ENCODE measurements at places on chromosomes 4 and X.

- no peak for DNase-seq
Observed at GRCh38 chrX:47976254-47977151, 27.3 kb downstream of the ZNF182 start.

DNA sequence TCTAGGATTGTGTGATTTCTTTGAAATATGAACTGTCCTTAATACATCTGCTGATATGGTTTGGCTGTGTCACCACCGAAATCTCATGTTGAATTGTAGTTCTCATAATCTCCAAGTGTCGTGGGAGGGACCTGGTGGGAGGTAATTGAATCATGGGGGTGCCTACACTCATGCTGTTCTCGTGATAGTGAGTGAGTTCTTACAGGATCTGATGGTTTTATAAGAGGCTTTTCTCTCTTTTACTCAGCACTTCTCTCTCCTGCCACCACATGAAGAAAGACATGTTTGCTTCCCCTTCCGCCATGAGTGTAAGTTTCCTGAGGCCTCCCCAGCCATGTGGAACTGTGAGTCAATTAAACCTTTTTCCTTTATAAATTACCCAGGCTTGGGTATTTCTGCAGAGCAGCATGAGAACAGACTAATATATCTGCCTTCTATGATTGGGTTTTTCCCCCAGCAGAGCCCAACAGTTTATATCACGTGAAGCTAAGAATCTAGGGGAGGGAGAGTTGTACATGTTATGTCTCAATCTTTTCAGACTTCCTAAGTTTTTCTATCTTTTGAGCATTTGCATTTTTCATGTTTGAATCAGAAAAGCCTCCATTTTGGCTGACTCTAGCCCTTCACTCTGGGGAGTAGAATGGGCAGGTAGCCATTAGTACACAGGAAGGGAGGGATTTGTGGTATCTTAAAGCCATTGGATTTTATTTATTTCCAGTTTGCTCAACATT is 58.9 kb downstream of the PLAC1 start:
- no peak for DNase-seq

- no peak for DNase-seq
Observed at GRCh38 chr4:84967243-84967690, 777 bp upstream of the WDFY3 start.

DNA sequence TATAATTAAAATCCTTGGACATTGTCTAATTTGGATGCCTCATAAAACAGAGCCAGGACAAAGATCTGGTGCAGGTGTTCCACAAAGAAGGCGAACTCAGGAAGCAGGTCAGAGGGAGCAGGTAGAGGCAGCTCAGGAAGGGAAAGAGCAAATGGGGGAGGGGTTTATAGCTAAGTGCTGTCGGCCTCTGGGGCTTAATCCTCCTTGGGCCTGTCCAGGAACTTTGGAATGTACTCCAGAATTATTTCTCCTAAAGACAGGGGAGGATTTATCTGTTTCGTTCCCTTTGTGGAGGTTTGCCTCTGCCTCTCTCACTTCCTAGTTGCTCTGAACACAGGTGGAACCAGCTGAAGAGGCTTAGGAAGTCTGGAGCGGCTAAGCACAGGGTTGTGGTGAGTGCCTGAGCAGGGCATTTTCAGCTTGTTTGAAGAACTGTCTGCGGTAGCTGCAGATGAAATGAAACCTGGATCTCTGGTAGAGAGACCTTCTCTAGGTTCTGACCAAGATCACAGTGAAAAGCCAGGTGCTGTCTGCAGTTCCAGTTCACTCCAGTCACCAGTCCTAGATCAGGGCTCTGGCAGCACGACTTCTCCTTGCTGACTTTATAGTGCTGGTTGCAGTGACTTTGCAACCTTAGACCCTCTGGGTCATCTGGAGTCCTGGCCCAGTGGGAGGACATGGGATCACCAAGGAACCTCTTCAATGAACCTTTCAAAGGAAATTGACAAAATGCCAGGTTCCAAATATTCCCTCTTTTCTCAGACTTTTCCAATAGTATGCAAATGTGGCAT is 519.2 kb downstream of the PCDH10 start:
- no peak for DNase-seq

DNA sequence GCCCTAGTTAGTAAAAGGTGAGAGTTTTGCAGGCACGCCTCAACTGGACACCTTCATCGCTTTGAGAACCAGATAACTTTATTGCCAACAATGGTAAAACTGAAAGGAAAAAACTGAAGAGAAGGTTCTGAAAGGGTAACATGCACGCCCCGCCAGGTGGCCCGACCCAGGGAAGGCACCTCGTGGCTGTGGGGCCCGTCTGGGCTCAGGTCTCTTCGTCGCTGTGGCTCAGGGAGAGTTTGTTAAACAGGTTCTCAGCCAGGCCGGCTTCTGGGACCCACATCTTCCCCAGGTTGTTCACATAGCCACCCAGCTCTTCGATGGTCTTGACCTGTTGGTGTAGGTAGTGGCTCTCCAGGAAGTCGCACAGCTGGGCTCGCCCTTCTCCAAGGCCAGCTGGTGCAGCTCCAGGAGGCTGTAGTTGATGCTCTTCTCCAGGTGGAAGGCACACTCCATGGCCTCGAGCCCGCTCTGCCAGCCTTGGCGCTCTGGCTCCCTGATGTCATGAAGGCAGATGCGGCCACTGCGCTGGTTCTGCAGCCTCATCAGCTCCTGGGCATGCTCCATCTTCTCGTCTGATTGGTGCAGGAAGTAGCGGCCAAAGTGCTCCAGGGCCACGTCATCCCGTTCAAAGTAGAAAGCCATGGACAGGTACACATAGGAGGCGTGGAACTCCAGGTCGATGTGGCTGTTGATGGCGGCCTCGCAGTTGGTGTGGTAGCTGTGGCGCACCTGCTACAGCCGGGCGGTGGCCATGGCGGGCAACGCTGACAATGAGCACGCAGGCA is 69.7 kb downstream of the FAM47C start:
- DNase-seq = no peak

GRCh38 chr4:68404153-68404552 is 43.1 kb upstream of the TMPRSS11E start:
- no peak for DNase-seq

- DNase-seq = no peak
Observed at GRCh38 chrX:134502686-134503085, 42.7 kb downstream of the HPRT1 start.

DNA sequence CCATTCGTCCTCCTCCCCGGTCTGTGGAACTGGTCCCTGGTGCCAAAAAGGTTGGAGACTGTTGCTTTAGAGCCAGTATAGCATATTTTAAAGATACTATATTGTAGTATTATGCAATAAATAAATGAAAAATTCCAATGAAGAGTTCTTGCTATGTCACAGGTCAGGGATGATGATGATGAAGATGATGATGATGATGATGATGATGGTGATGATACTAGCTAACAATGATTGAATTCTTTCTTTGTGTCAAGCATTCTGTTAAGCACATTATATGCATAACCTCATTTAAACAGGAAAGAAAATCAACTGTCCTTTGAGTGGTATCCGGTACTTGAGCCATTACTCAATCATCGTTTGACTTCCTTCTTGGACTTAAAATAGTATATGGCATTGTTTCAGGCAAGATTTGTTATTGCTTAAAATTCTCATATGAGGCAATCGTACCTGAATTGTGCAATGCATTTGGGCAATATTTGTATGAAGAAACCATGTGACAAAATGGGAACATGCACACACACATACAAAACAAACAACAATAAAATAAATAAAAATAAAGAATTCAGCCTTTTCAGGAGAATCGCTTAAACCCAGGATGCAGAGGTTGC is 22.8 kb upstream of the TLR2 start:
- no peak for DNase-seq

DNA sequence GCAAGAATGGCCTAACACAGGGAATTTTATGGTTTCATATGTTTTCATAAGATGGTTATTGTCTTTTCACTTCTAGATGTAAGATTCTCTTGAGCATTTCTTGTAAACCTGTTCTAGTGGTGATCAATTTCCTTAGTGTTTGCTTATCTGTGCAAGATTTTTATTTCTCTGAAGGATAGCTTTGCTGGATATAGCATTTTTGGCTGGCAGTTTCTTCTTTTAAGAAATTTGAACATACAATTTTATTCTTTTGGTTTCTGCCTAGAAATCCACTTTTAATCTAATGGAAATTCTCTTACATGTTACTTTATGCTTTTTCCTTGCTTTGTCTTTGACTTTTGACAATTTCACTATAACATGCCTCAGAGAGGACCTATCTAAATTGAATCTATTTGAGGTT is 276.5 kb upstream of the SFRP2 start:
- DNase-seq = no peak

- no peak for DNase-seq
Observed at GRCh38 chr4:186570193-186570996, 15.0 kb upstream of the MTNR1A start.

GRCh38 chrX:103417933-103418332 is 41.6 kb downstream of the BEX3 start:
- DNase-seq = no peak

- no peak for DNase-seq
Observed at GRCh38 chr4:77375866-77376607, 219.0 kb downstream of the CCNG2 start.

DNA sequence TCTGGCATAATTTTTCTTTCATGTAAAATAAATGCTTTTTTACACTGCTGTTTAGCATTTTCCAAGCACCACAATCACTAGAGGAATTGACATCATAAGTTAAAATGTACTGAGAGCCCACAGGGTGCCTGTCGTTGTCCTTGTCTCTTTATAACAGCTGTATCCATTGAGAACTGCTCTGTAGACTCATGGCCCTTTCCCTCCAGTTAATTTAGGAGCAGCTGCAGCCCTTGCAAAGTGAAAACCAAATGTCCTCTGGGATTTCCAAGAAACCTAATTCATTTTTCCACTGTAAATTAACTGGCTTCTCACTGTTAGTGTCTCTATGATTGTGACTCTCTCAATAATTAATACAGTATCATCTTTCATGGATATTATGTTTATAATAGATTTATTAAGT is 185.9 kb downstream of the SLC4A4 start:
- no peak for DNase-seq

DNA sequence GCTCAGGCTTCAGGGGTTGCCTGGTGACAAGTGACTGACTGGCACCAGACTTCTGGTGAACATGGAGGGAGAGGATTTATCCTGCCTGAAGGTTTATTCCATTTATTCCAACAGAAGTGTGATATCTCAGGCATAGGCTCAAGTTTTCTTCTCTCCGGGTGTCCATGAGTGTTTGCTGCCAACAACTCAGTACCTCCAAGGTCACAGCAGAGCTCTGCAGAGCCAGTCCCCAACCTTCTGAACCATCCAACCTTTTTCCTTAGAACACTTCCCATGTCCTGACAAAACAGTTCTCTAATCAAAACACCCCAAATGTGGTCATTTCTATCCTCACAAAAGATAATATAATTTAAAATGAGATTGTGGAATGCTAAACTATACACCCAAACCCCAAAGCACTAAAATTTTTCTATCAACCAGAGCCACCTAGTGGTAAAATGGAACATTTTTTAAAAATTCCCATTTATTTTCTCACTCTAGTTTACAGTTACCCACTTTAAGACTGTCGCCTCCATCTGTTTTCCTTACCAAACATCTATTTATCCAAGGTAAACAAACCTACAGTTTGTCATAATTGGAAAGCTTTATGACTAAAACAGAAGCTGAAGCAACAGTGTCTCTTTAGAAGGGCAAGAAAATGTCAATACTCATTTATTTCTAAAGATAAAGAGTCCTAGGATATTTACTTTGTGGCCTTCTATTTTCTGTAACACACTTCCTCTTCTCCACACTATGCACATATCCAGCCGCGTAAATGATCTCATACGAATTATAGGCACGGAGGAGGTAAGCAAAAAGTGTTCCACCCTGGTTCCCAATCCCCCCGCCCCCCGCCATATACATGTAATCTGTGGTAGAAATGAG is 39.5 kb downstream of the TMEM154 start:
- peak; percentile 27 for DNase-seq

- no peak for DNase-seq
Observed at GRCh38 chrX:94178145-94178788, 504.3 kb downstream of the FAM133A start.

GRCh38 chr4:52551487-52551886 is 107.6 kb downstream of the USP46 start:
- DNase-seq = no peak

- no peak for DNase-seq
Observed at GRCh38 chr4:75714704-75715103, 9.7 kb upstream of the USO1 start.

DNA sequence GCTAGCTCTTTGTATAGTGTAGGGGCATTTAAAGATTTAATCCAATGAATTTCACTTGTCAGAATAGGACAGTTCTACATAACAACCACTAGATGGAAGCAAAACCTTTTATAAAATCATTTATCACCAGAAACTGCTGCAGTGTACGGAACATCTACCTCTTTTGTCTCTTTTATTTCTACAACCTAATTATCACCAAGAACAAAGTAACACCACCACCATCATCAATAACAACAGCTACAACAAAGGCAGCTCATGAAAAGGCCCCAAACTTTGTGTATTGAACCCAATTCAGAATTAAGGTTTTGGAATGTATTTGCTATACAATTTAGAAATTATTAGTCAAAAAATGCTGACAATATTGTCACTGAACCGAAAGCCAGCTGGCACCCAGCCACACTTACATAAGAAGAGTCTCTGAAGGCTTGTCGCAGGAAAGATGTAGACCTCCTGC is 260.9 kb upstream of the RPS6KA3 start:
- DNase-seq = peak; percentile 41

DNA sequence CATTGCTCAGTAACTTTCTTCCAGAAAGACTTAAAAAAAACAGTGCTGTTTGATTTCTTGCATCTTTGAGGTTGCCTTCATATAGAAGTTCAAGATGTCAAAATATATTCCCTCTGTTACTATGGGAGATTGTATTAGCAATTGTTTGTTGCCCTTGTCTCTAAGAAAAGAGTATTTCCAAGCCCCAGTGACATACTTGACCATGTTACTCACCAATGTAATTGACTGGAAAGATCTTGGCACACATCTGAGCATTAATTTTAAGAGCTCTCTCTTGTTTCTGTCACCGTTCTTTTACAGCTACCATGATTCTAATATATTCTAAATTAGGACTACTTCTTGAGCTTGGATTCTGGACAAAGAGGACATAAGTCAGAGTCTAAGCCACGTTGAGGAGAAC is 902.7 kb upstream of the EPHA5 start:
- no peak for DNase-seq

DNA sequence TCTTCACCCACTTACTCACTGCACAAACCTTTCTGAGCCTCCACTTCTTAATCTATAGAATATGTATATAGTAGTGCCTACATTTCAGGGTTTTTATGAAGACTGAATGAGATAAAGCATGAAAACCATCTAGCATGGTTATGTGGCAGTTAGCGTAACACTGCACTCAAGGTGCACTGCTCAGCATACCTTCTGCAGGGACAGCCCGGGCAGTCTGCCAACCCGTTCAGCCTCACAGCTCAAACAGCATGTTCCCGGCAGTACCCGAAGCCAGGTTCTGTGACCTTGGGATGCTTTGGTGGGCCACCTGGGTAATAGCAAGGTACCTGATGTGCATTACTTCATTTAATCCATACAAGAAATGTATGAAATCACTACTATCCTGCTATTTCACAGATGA is 81.4 kb downstream of the DOCK11 start:
- DNase-seq = no peak

DNA sequence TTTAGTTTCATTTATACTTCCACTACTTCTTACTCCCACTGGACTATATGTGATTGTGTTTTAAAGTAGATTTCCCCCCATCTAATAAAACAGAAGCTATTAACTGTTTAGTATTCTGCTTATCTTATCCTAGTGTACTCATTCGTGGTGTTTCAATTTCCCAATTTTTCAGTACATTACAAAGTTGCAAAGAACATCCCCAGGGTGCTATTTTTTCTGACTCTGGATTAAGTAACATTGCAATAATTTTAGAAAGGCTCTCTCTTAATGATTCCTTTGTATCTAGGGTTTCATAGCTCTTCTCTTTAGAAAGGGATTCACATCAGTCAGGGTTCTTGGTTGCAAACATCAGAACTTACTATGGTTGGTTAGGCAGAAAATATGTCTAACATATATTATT is 317.9 kb upstream of the DIPK2B start:
- no peak for DNase-seq

All from NCI-H345 (cell line).